ENCODE measurements at places on chromosomes 12 and 14. TPM values are rescaled to one million over a fixed set of nuclear protein-coding genes. Genes with fewer than 3 reads are reported as not detected.

DNA sequence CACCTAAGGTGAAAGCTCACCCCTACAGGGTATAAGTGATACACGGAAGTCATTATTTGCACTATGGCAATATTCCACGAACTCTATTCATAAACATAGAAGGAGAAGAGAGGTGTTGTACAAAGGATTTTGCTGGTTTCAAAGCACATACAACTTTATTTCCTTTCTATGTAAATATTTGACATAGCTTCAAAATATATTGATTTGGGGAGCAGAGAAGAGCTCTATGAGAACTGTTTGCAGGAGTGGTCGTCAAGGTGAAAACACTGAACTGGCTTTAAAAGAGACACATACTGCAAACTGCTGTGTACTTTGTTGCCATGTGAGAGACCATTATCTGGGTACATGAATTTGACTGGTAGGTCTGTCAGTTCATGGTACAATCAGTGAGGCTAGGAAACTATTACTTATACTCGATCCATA is 16.7 kb downstream of the CNIH1 start:
- DNase-seq = no peak

The SMAGP gene
- 11.4 TPM for total RNA-seq

GRCh38 chr14:50882932-50883826 is 11.3 kb downstream of the ABHD12B start:
- DNase-seq = no peak

DNA sequence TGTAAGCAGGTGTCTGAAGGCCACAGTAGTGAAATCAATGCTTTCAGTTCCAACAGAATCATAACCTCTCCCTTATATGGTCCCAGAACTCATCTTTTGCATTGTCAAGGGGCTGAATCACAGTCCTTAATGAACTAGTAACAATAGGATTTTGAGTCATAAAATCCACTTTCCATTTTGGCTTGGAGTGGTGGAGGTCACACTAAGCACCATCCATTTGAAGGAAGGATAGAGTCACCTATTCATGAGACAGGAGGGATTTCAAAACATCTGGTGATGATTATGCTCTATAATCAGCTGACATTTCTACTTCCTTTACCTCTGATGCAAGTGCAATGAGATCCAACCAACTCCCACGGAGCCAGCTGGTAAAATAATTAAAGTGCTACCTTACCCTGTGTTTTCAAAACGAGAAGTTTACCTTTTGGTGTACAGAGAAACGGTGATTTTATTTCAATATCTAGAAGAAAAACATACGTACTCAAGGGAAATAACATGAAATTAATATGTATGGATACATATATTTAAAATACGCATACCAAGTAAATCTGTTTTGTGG is 59.1 kb downstream of the TMEM132D start:
- no peak for DNase-seq

DNA sequence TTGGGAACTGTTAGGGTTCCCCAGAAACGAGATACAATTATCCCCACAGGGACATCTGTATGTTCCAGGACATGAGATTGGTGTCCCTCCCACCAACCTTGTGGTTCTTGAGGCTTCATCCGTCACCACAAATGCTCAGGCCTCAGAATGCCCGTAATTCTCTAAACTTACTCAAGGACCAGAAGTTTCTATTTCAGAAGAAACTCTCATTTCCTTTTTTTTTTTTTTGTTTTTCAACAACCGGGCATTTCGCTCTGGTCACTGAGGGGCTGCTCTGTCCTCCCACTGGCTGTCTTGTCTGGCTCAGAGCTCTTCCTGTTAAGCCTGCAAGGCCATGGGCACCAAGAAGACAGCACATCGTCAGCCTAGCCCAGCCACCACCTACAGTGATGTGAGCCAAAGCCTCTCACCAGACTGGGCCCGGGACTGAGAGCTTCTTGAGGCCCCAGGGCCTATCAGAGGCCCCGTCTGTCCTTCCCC is 36.2 kb downstream of the VDR start:
- no peak for DNase-seq

DNA sequence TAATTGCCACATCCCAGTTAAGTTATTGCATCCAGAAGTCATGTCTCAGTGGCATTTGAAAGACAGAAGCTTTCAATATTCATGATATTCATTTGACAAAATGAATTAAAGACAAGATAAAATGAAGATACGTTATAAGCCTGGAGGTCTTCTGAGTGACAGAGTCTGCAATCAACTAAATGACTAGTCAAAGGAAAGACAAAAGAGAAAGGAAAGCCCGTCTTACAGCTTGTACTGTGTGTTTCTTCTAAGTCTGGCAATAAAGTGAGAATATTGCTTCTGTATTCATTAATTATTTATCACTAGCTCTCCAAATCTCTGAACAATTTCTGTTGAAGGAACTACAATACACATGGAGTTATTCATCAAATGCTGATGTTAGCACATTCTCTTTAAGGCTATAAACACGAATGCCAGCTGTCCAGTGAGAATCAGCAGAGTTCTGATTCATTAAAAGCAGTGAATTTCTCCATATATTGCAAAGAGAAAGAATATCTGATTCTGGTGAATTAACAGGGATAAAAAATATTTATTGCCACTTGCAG is 70.7 kb downstream of the ATXN7L3B start:
- DNase-seq = no peak

DNA sequence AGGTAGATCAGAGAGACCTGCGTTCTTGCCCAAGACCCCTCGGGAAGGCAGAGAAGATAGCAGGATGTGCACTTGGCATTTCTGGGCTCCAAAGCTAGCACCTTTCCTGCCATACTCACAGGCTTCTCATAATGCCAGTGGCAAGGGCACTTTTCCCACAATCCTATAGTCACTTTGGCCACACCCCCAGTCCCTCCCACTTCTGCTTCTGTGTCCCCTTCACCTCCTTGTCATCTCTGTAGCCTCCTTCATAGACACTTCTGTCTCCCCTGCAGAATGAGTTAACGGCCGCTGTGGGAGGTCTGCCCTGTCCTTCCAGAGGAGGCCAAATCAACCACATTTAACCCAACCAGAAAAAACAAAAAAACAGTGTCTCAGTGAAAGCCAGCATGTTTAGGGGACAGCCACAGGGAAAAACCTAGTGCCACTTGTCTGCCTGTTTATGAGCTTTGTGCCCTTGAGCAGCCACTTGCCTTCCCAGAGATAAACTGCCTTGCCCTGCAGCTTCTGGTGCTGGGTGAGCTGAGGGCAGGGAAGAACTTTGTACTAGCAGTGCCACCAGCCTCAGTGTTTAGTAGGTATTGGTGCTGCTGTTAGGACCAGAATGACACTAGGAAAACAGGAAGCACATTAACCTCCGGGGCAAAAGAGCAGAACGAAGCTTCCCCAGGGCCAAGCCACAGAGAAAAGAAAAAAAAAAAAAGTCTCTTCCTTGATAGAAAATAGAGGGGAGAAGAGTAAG is 193.0 kb upstream of the PWP1 start:
- DNase-seq = no peak

DNA sequence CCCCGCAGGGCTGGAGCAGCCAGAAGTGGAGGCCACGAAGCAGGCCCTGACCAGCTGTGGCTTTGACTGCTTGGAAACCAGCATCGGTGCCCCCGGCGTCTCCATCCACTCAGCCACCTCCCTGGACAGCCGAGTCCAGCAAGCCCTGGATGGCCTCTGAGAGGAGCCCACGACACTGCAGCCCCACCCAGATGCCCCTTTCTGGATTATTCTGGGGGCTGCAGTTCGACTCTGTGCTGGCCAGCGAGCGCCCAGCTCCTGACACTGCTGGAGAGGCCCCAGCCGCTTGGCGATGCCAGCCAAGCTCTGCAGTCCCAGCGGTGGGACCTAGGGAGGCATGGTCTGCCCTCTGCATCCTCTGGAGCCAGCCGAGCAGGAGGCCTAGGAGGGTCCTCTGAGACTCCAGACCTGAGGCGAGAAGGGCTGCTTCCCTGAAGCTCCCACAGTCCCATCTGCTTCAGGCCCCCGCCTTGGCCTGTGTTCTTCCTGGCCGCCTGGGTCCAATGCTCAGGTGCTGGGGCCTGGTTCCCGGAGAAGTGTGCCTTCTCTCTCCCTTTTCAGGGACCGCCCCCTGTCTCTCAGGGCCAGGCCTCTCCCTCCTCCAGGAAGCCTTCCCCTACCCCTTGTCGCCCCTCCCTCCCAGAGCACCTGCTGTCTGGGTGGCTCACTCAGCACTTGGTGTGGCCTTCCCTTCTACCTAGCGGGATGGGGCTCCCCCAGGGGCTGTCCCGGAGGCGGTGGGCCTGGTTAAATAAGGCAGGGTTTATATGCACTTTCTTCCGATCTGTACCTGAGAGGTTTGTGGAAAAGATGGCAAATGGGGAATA is 23.0 kb downstream of the MVK start:
- DNase-seq = no peak

The RTL1 gene
- not detected for total RNA-seq

The LTB4R gene
- total RNA-seq = 8.2 TPM

The NTF3 gene
- not detected for total RNA-seq

DNA sequence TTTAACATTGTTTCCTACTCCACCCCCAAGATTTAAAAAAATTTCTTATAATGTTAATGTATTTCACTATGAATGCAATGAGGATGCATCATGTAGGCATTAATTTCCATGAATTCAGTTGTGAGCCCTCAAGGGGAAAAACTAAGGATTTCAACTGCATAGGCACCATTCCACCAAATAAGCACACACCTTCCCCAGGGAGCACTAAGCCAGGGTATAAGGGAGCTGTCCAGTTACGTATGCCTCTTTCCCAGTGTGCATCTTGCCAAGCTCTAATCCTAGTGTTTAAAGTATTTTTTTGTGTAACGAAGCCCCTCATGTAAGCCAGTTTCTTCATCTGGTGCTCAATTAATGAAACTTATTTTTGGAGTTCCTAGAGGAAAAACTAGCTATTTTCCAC is 6.6 kb downstream of the FERMT2 start:
- no peak for DNase-seq

The KLRC1 gene
- not detected for total RNA-seq

- no peak for DNase-seq
Measured at GRCh38 chr12:122471324-122472226, 29.2 kb downstream of the ZCCHC8 start.

GRCh38 chr14:66359500-66359899 is 126.7 kb upstream of the CCDC196 start:
- DNase-seq = no peak

DNA sequence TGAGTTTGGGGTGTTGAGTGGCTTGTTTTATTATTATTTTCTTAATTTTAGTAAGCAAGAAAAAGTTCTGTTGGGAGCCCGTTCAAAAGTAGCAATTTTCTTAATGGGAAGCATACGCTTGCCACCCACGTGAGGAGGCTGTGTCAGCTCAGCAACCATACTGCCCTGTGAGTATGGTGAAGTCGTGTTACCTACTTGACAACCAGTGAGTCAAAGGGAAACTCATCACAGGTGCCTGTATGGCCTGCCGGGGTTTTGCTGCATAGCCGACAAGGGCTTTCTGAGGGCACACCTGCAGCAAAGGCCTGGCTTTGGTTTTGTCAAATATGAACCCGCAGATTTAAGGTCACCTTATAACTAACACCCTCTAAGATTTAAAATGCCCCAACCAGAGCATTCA is 31.1 kb downstream of the PITPNM2 start:
- DNase-seq = peak; percentile 23

The OXA1L gene
- total RNA-seq = 174 TPM

DNA sequence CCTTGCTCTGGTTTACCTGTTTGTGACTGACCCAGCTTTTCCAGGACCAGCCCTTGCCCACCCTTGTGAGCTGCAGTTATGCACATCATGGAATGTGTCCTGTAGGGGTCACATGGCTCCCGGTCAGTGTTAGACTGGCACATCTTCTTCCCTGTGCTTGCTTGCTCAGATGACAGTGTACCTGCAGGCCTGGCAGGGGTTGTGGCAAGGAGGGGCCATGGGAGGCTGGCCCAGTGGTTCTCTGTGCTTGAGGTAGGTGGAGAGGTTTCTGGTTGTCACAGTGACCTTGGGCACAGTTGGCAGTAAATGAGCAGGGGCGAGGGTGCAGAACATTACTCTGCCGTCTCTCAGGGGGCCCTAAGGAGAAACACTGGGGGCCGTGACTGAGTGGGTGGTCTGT is 27.6 kb upstream of the RD3L start:
- no peak for DNase-seq

DNA sequence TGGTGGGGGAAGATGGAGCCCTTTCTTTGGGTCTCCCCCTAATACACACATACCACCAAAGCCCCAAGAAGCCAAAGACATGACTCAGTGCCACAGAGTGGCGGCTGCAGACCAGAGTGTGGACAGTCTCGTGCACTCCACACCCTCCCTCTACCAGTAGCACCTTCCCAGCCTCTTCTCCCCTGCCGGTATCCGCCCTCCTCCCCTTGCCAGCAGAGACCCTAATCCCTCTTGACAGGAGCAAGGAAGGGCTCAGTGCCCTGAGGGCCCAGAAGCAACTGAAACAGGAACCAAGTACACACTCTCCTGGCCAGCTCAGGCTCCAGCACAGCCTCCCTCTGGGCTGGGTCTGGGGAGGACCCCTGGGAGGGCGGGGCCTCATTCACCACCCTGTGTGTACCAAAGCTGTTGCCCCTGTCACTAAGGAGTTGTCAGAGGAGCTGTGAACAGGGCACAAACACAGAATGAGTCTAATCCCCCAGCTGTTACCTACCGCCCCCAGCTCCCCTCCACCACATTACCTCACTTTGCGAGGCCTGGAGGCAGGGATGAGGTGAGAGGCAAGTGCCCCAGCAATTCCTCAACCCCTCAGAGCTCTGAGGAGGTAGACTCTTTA is 8.2 kb downstream of the SPRYD3 start:
- no peak for DNase-seq

DNA sequence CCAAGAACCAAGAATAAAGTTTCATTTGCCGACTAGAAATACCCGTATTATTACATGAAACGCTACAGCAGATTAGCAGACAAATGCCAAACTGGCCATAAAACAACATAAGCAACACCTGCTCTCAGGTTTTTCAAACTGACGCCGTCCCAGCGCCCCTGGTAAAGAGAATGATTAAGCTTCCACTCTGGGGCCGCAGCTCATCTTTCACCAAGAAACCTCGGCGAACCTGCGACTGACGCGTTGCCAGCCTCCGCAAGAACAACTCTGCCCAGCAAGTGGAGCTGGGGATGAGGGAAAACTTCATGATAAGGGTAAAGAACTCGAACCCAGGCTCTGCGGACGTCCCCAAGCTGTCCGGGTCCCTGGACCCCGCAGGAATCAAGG is 530 bp downstream of the ARL1 start:
- DNase-seq = no peak

The BRAP gene
- total RNA-seq = 24.1 TPM

DNA sequence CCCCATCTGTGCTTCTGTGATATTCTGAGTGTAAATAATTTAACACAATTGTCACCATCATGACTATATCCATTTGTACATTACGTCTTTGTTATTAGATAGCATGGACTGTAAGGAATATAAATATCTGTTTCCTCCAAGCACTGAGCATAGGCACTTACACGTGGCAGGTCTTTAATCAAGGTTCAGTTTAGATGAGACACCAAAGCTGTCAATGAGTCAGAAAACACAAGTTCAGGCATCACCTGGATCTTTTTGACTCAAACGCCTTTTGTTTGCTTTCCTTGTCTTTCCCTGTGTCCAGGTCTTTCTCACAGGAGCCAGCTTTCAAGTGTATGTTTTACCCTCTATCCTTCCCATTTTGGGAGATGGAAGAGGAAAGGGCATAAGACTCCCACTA is 163.2 kb upstream of the CCDC198 start:
- DNase-seq = no peak

GRCh38 chr14:85987907-85988306 is 458.0 kb downstream of the FLRT2 start:
- DNase-seq = no peak

- no peak for DNase-seq
Measured at GRCh38 chr12:66438601-66439000, 136.3 kb downstream of the HELB start.

GRCh38 chr14:25017562-25017961 is 32.4 kb downstream of the STXBP6 start:
- no peak for DNase-seq
